ENCODE measurements at places on chromosomes 6 and 20.

DNA sequence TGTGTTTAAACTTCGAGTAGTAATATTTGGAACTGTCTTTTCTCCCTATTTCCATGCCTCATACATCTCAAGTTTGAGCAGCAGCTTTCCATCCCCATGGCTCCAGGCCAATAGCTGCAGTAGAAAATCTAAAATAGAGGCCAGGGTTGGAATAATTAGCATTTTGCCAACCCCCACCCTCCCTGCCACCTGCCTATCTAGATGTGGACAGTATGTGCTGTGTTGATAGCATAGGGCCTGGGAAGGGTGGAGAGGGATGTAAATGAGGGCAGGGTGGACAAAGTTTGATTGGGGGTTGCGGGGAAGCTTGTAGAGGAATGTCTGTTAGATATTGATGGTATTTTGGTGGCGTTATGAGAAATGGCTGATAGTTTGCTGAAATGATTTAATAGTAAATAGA is 5.6 kb downstream of the TOP1 start:
- DNase-seq, result no peak

DNA sequence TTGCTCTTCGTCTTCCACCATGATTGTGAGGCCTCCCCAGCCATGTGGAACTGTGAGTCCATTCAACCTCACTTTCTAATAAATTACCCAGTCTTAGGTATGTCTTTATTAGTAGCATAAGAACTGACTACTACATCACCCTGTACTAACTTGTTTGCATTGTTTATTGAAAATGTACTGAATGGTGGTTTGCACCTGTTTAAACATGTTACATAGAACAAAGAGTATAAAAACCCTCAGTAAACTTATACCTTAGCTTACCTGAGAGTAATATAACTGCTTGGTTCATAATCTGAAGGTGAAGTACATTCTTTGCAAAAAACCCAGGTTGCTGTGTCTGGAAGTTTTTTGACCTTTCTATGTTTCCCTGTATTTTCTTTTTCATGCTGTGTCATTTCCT is 777.8 kb downstream of the TBC1D32 start:
- no peak for DNase-seq

DNA sequence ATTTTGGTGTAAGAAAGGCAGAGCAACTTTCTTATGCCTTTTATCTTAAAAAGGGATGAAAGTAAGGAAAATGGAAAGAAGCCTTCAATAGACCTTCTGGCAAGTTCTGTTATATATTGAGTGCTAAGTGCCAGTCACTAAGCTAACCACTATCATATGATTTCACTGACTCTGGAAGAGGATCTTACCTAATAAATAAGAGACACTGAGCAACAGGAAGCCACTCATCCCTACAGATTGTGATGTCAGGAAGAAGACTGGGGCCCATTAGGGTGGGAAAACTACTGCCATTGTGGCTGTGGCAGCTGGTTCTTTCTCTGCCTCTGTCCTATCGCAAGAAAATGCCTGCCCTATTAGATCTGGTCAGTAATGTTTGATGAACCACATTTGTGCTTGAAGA is 89.6 kb downstream of the AIG1 start:
- no peak for DNase-seq

- no peak for DNase-seq
Observed at GRCh38 chr6:84450018-84450417, 222.6 kb upstream of the CEP162 start.

GRCh38 chr6:151058021-151058733 is 181.6 kb upstream of the AKAP12 start:
- DNase-seq, result no peak

Data from stimulated activated CD8-positive, alpha-beta memory T cell treated with anti-CD3 and anti-CD28 coated beads, Interleukin-7, amount 100 ng/mL, for 1 hour (primary cell).